ENCODE measurements at places on chromosomes 12 and 14.

- no peak for DNase-seq
Measured at GRCh38 chr14:43591776-43592175, 915.3 kb downstream of the FSCB start.

DNA sequence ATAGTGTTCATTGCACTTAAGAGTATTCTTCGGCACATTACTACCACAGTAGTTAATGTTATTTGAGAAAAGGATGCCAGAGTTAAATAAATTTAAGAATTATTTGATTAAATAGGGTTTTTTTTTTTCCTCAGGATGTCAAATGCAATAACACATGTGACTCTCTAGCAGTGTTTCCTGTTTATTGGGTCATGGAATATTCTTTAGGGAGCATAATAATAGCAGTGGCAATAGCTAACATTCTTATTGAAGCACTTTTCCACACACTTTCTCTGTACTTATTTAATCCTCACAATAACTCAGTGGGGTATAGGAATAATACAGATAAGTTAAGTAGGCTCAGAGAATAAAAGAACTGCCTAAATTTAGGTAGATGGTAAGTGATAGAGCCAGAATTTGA is 44.3 kb downstream of the SCYL2 start:
- DNase-seq = no peak

DNA sequence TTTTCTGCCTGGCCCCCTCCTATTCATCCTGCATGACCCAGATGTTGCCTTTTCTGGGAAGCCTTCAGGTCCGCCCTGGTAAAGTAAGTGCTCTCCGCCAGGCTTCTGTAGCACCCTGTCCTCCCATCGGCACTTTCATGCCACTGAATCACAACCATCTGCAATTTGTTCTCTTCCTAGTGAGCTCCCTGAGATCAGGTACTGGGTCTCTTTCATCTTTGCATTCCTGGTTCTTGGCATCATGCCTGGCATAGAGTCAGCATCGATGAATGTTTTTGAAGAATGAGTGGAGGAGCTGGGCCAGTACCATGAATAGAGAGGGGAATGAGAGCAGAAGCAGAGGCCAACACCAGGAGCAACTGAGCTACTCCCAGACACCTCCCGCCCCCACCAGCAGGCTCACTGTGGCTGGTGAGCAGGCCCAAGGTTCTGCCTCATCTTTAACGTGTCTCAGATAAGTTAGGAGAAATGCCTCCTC is 13.1 kb downstream of the ZDHHC22 start:
- no peak for DNase-seq

DNA sequence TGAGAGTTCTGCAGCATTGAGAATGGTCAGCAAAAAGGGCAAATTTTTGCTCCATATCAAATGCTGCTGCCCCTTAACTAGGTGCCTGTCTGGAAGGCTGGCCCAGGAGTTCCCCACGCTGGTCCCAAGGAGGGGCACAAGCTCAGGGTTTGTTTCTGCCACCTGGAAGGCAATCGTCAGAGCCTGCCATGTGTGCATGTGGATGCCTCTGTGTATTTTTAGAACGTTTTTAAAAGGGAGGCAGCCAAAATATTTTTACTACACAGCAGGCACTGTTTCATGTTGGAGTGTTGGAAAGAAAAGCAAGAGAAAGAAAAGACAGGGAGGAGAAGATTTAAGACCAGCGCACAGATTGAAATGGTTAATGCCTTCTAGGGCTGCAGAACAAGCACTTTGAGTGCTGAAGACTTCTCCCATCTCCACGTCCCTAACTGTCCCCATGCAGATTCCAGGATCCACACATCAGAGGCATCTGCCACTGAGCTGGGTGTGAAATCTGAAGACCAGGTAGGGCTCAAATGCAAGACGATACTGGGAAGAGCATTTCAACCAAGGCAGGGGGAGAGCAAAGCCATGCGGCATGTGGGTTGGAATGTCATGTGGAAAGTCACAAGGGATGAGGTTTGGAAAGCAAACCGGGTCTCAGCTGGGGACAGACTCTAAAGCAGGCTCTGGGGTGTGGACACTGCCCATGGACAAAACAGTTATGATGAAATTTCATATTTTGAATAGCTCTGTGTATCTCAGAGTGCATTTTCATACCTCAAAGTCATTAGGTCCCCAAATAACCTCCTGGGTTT is 557.2 kb downstream of the BCL11B start:
- DNase-seq = no peak

DNA sequence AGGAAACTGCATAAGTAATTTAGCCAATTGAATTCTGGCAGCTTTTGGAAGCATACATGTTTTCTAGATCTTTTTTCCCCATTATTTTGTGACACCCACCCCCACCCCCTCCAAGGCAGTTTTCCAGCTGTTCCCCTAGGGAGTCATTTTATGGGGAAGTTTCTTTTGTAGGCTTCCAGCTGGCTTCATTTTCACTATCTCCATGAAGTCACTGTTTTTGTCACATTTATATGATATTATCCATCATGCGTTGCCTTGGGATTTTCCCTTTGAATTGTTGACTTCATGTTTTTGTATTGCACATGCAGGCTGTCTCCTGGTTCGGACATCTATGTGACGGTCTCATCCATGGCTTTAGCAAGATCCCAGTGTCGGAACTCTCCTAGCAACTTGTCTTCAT is 233.6 kb upstream of the RGS6 start:
- no peak for DNase-seq

DNA sequence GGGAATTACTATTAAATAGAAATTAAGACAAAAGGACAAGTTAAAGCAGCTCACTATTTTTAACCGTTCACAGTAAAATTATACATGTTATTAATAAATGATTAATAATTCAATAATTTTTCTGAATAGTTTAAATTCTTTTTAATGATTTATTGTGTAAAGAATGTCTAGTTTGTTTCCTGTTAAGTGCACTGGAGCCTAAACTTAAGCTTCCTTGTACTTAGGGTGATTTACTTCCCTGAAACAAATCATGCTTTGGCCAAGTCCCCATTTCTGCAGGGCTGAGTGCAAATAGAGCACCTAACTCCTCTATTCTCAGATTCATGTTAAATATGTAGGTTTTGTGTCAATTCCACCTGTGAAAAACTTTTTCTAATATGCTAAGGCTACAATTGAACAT is 188.9 kb upstream of the PDZRN4 start:
- no peak for DNase-seq

GRCh38 chr12:57603815-57604453 is 690 bp upstream of the DTX3 start:
- DNase-seq = no peak

Data from activated CD8-positive, alpha-beta memory T cell treated with anti-CD3 and anti-CD28 coated beads for 1 hour (primary cell).